SHP77 (cell line): ENCODE measurements at places on chromosomes 6 and 20.

GRCh38 chr20:49529470-49529869 is 38.5 kb downstream of the PTGIS start:
- DNase-seq: no peak

- no peak for DNase-seq
These were observed 1.0 kb downstream of the SYNE1 start for GRCh38 chr6:152636021-152636608.

DNA sequence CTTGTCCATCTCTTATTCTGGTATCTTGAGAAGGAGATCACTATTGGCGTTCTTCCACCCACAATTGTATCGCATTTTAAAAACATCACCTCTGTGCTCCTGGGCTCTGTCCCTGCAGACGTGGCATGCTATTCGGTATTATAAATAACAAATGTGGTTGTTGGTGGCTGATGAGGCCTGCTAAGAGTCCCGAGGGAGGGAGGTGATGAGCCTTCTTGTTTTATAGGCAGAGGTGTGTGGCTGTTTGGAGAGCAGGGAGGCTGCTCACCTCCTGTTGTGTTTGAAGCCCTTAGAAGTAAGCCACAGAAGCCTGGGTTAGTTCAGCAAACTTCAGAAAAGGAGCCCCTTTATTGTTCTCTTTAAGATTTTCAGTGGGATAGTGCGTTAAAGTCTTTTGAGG is 15.6 kb downstream of the MANBAL start:
- no peak for DNase-seq

- DNase-seq: no peak
These were observed 148.2 kb upstream of the KCNG1 start for GRCh38 chr20:51171141-51171540.

DNA sequence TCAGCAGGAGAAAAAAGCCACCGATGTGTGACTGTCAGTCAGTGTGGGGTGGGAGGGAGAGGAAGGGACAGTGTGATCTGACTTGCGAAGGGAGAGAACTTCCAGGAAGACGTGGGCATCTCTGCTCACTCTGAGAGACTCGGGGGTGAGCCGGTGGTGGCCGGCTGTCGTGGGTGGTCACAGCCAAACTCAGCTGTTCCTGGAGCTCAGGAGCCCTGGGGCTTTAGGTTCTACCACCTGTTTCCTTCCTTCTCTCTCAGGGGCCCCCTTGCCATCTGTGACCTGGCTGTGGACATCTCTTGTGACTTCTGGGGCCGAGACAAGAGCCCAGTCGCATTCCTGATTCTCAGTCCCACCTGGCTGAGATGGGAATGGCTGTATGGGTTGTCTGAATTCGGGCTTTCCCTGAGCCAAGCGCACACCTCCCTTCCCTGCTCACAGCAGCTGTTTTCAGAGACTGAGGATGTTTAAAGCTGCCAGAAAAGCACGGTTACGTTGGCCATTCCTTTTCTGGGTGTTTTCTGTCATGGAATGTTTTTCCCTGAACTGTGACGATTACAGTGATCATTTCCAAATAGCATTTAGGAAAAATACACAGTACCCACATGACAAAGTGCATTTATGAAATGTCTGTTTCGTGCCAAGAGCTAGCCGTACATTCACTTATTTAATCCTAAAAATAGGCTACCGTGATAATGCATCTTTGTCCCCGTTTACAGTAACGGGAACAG is 36.5 kb downstream of the SYNJ2 start:
- no peak for DNase-seq

GRCh38 chr20:6863798-6864201 is 96.3 kb downstream of the BMP2 start:
- no peak for DNase-seq

DNA sequence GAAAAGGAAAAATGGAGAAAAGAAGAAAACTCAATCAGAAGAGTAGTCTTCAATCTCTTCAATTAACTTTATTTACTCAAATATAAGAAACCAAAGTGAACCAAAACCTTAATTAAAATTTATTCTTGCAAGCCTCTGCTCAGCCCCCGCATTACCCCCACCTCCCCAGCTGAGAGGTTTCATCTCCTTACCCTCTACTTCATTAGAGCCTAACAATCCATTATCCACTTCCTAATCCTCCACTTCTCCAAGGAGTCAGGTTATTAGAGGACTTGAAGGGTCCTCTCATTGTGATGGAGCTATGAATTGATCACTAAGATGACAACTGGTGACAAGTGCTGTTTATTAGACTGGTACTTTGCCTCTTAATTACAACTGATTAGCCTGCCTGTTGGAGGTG is 956.5 kb downstream of the TFAP2A start:
- DNase-seq: no peak

GRCh38 chr6:3627956-3628835 is 123.3 kb downstream of the PXDC1 start:
- DNase-seq: no peak

- no peak for DNase-seq
These were observed 80.2 kb downstream of the SYNJ2 start for GRCh38 chr6:158061709-158062461.

GRCh38 chr6:109768485-109768884 is 77.4 kb downstream of the FIG4 start:
- no peak for DNase-seq

- DNase-seq: no peak
These were observed 95.2 kb downstream of the PLEKHG1 start for GRCh38 chr6:150694889-150695288.

GRCh38 chr6:56759521-56759920 is 116.8 kb upstream of the DST start:
- DNase-seq: no peak

GRCh38 chr6:146602526-146602925 is 3.8 kb downstream of the ADGB start:
- DNase-seq: no peak

- no peak for DNase-seq
These were observed 16.4 kb downstream of the RNF24 start for GRCh38 chr20:3998998-3999397.

GRCh38 chr6:106927531-106928398 is 46.8 kb downstream of the CD24 start:
- DNase-seq: no peak

DNA sequence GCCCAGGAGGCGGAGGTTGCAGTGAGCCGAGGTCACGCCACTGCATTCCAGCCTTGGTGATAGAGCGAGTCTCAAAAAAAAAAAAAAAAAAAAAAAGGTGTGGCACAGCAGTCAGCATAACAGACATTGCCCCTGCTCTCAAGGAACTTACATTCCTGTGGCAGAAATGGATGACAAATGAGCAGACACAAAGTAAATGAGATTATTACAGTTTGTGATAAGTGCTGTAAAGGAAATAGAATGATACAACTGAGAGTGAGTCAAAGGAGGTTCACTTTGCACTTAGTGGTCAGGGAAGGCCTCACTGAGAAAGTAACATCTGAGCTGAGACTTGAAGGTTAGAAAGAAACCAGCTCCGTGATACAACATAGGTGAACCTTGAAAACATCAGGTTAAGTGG is 36.4 kb downstream of the CEP250 start:
- no peak for DNase-seq

DNA sequence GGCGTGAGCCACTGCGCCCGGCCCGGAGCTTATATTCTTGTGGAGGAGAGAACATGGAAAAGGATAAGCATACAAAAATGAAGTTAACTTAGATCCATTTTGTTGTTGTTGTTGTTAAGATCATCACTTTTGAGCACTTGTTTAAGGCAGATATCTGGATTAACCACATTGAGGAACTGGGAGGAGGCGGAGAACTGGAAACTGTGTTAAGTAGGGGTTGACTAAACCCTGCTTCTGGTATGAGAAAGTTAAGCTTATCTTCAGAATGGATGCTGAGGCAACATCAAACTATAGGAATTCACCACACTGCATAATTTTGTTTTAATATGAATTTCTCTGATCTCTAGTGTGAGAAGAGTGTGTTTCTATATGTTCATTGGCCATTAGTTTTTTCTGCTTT is 57.6 kb downstream of the GCNT2 start:
- no peak for DNase-seq

GRCh38 chr6:73733791-73734190 is 37.8 kb downstream of the CD109 start:
- no peak for DNase-seq
